ENCODE measurements at places on chromosomes 2 and 18.

DNA sequence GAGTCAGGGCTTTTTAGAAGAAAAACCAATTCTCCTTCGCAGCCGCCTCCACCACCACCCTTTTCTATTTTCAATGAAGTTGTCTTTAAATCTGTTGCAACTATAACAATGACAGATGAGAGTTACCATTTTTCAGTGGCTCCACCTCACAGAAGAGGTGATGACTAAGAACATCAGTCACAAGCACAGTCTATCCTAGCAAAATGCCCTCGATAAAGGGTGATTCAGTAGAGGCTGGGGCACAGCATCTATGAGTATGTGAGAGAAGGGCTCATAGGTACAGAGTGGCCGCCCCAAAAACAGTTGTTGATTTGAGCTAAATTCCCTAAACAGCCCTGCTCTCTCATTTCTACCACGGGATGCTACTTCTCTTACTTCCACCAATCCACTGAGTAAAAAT is 310.8 kb upstream of the MGAT5 start:
- DNase-seq = no peak

DNA sequence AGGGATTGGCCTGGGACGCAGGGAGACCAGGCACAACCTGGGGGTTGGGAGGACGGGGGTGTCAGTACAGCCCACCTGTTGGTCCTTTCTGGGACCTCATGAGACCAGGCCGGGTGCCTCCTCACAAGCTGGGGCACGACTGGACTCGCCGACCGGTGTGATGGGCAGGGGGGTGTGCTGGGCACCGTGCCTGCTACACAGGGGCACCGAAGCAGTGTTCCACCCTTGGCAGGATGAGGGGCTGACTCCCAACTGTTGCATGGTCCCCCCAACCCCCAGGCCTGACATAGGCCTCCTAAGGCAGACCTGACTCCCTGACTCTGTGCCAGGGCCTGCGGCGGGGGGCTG is 256.7 kb downstream of the ATAD2B start:
- no peak for DNase-seq

GRCh38 chr18:28127228-28127627 is 49.7 kb downstream of the CDH2 start:
- no peak for DNase-seq

GRCh38 chr2:30545875-30546274 is 98.8 kb downstream of the LCLAT1 start:
- no peak for DNase-seq

DNA sequence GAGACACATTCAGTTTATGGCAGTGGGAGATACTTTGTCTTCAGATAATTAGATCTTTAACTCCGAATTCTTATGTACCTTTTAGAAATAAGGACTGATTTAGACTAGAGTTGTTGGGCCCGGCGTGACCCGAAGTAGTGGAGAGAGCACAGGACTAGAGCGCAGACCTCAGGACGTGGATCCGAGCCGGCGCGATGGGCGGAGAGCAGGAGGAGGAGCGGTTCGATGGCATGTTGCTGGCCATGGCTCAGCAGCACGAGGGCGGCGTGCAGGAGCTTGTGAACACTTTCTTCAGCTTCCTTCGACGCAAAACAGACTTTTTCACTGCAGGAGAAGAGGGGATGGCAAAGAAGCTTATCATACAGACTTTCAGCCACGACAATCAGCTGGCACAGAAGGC is 54.5 kb downstream of the FMNL2 start:
- no peak for DNase-seq

DNA sequence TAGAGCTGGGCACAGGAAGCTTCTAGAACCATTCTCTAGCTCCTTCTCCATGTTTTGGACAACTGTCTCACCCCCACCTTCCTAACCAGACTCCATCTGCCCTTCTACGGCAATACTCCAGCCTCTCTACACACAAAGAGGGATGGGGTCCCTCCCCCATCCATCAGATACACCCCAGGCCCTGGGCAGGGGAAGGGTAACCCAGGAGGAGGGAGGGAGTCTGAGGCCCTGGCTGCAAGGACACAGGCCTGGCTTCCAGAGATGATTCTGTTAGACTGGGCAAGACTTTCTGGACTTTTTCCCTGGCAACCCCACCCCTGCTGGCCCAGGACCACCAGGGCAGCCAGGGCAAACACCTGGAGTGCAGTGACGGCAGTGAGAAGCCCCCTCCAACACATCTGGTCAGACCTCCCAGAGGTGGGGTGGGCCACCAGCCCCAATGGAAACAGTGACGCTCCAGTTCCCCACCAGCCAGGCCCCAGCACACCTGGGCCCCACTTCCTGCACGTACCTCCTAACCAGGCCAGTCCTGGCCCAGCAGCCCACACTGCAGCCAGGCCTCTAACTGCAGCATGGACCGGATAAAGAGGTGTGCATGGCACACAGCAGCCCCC is 6.5 kb downstream of the CYP26B1 start:
- DNase-seq = no peak

DNA sequence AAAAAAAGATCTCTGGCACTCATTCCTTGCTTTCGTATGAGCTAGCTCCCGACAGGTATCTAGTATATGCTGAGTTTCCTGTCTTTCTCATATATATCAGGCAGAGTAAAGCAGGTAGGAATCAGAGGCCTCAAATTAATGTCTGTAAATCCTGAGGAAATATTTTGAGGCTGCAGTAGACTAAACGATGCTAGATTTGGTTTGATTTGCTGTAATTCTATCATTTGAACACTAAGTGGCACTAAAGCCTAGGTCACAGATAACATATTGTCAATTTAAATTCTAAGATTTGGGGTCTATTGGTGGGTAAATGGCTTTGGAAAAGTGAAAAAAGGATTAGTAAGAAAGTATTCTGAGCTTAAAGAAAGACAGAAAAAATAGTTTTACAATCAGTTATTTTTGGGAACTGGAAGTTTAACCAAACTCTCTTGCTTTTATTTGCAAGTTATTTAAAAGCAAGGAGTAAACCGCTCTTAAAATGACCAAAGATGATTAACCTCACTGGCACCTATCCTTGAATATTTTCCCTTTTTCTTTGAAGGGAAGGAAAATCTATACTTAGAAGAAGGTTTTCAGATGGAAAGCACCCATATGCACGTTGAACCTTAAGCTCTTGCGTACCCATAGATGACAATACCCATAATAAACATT is 37.6 kb upstream of the SLC4A10 start:
- peak; percentile 33 for DNase-seq

DNA sequence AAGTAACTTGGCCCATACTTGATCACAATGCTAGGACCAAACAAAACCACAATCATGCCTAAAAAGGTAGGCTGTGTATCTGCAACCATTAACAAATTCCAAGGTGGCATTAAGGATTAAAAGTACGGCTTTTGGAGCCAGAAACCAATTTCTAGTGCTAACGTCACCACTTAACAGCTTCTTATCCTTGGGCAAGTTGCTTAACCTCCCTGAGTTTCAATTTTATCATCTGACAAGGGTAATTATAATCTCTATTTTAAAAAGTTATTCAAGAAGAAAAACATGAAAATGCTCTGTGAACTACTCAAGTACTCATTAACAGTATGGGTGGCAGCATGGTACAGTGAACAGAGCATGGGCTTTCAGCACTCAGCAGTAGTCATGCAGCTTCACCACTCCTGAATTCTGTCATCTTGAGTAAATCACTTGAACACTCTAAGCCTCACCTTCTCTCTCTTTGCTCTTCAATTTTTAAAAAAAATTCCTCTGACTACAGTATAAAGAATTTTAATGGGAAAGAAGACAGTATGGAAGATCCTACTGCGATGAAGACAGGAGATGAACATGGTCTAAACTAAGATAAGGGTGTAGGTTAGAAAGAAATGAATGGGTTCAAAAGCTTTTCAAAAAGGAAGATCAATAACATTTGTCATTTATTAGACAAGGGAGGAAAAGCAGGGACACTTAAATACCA is 69.2 kb downstream of the SS18 start:
- no peak for DNase-seq

DNA sequence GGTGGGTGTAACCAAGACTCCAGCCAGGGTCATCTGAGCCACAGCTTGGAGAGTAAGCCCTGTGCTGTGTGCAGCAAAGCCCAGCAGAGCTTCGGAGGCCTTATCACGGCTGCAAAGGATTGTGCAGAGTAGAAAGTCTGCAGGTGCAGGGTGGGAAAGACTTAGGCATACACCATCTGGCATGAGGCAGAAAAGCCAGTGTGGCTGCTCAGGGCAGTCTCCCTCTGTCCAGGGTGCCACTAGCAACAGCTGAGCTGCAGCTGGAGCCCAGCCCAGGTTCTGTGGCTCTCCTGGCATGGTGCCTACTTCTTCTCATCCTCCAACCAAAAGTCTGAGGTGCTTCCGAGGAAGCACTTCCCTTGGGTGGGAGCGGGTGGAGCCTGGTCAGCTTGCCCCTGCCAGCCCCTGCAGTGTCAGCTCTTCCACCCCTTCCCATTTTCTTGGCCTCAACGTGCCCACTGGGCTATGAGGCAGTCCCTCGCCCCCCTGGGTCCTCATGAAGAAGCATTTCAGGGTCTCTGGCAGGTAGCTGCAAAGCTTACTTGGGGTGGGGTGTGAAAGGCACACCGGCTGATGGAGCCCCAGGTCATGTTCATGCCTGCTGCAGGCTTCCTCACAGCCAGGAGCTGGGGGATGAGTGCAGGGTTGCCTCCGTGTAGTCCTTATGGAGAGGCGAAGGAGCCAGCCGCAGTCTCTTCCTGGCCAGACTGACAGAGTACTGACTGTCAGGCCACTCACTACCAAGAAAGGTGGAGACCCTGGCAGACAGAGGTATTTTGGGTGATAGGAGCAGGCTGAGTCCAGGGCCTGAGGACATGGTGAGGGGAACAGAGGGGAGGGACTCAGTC is 4.8 kb downstream of the AMER3 start:
- DNase-seq = peak; percentile 17

DNA sequence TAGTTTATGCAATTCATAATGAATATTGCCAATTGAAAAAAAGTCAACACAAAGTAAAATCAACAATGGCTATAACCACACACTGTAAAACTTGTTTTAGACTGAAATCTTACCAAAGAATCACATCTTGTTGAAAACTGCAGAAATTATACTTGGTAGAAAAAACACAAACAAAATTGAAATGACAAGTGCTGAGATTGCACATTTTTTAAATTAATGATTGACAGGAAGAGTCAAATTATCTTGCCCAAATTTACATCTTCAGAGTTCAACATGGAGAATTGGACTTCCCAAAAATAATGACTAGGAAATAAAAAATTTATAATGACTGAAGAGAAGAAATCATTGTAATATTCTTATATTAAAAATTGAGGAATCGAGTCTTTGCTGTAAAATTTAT is 84.6 kb upstream of the TTC39C start:
- DNase-seq = no peak

- DNase-seq = peak; percentile 75
Observed at GRCh38 chr2:95292623-95293260, 4.4 kb upstream of the KCNIP3 start.

DNA sequence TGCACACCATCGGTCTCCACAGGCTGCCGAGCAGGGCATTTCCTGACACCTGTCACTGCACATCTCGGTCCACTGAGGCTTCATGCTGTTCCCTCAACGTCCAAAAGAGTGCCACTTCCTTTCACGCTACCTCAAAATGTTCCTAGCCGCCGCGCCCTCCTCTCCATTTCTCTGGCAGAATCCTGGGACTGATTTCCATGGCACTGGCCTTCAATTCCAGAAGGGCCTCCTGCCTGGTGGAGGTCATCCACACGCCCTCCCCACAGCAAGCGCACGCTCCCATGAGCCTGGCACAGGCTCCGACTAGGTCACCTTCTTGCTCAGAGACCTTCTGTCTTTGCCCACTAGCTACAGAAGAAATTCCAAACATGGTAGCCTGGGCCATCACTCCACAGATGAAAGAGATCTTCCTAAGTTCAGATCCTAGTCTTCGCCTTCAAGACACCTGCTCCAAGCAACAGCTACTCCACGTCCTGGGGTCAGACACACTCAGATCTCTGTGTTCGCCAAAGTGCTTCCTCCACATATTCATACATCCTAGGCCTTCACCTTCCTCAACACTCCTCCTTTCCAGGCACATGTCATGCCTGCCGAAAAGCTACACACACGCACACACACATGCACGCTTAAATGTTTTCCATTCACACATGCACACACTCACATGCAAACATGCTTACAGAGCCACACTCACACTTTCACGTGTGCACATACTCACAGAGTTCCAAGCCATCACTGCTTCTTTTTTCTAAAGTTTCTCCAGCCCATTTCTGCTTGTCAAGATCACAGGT is 94.0 kb downstream of the PXDN start:
- no peak for DNase-seq

DNA sequence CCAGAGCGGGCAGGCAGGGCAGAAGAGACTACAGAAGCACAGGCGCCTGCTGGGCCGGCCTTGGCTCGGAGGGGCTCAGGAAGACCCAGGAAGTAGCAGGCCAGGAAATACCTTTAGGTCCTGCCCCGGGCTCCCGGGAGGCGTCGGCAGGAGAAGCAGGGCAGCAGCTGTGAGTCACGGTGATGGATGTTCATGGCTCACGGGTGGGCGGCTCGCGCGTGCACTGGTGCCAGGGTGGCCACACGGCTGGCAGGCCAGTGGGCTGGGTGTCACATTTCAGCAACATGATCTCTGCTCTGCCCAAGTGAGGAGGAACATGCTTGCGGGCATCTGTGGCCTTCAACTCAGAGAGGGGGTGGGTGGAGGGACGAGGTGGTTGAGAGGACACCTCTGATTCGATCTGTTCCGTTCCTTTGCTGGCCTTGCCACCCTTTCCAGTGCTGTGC is 139.3 kb downstream of the KLHL29 start:
- DNase-seq = peak; percentile 84

GRCh38 chr2:47076586-47077441 is 78.3 kb downstream of the STPG4 start:
- DNase-seq = peak; percentile 98

- peak; percentile 30 for DNase-seq
Observed at GRCh38 chr2:173136599-173136998, 61.0 kb downstream of the MAP3K20 start.

DNA sequence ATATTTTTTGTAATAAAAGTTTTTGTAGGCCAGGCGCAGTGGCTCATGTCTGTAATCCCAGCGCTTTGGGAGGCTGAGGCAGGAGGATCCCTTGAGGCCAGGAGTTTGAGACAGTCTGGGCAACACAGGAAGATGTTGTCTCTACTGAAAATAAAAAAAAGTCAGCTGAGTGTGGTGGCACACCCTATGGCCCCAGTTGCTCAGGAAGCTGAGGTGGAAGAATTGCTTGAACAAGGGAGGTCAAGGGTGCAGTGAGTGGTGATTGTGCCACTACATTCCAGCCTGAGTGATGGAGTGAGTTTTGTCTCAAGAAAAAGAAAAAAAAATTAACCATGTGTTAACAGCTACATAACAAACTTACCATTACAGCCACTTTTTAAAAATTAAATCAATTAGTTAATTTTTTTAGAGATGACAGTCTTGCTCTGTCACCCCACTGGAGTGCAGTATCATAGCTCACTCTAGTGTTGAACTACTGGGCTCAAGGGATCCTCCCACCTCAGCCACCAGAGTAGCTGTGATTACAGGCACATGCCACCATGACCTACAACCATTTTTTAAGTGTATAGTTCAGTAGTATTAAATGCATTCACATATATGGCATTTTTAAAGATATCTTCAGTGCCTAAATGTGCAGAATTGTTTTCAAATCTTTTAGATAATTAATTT is 67.2 kb upstream of the ACYP2 start:
- DNase-seq = no peak

Data from SW480 (cell line).